ENCODE measurements at places on chromosomes 3 and 15.
A peak's percentile ranks its signal among the peaks of the same experiment; 100 is the strongest.

GRCh38 chr3:146969356-146969755 lies 364.2 kb upstream of the PLSCR5 start:
- no peak for DNase-seq

GRCh38 chr15:39118510-39118909 lies 462.4 kb upstream of the THBS1 start:
- DNase-seq: no peak

- no peak for DNase-seq
Measured at GRCh38 chr15:92117261-92117731, 263.8 kb downstream of the SLCO3A1 start.

GRCh38 chr3:146476094-146476740 lies 6.9 kb upstream of the PLSCR2 start:
- no peak for DNase-seq

DNA sequence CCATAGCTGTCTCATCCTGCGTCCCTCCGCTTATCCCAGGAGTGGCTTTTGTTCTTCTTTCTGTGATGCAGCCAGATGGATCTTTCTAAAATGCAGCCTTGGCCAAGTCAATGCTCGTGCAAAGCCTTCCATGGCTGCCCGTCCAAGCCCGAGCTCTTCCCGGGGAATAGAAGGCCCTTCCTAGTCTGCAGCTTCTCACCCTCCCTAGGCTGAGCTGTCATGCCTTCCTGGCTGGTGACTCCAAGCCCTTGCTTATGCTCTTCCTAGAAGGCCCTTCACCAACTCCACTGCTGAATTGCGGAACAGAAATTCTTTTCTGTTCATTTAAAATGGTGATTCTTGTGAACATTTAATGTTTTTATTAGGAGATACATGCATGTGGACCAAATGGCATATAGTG lies 95.9 kb downstream of the SMAD6 start:
- DNase-seq: no peak

DNA sequence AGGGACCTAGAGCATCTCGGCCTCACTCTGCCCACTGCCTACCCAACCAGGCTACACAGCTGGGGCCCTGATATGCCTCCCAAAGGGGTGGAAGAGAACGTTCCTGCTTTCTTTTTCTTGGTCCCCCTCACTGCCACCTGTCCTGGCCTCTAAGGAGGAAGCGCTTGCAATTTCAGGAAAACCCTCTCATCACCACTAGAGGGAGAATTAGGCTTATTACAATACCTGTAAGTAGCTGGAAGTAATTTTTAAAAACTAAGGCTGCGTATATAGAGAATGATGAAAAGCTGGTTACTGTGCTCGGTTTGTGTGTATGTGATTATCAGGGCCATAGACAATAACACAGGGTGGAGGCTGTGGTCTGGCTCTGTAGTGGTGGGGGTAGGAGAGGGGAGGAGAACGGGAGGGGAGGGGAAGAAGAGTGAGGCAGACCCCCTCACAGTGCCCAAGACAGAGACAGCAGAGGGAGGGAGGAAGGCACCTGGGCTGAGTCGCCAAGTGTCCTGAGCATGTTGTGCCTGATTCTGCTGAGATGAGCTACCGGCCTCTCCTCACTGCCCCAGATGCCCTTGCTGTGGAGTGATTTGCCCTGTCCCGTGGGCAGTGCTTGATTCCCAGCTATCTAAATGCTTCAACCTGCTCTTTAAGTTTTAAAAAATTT lies 3.3 kb downstream of the GABRG3 start:
- DNase-seq: no peak

DNA sequence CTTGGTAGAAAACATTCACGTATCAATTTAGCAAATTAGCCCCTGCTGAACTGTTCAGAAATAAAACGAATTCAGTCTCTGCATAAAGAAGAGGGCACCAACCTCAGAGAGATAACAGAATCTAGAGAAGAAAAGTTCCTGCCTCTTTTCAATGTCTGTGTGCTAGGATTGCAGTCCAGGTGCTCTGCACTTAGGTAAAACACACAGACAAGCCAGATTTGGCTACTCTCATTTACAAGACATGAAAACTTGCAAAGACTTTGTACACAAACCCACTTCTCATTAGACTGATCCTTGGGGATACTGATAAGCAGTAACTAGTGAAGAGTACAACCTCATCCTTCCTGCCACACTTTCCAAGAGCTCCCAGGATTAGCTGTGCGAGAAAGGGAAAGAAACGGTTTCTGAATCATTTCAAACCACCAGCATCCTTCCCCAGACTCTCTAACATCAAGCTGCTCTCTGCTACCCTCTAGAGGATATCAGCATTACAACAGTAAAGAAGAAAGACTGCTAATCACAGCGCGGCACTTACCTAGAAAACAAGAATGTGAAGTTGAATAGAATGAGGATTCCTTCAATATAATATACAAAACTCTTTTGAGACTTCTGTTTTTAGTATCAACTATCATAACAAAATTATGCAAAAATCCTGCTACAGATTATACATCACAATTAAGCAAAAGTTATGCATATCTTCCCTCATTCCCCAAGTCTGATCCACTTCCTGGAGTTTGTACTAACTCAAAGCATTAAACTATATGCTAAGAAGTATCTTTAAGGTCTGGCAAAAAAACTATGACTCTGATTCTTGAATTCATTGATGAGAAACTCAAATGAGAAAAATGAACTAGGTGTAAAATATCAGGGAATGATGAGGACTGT lies 306.4 kb downstream of the MAGI1 start:
- no peak for DNase-seq

DNA sequence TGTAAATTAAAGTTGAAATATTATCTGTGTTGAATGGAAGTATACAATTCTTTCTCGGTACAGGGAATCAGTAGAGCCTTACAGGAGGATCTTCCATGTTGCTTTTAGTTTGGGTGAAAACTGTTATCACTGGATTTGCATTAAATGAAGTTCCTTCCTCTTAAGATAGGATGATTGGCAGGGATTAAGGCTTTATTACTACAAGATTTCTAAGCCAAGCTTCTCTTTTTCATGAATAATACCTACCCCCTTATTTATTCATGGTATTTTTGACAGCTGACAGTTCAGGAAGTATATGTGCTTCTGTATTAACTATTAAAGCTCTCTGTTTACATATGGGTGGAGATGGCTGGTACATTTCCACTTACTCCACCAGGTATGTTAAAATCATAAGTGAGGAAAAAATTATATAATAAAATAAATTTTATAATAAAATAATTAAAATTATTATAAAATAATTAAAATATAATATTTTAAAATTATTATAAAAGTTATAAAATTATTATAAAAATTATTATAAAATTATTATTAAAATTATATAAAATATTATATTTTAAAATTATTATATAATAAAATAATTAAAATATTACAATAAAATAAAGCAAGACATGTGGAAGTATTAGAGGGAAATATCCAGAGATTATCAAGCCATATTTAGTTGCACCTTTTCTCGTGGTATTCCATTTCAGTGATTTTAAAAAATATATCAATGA lies 332.9 kb downstream of the ROBO2 start:
- no peak for DNase-seq

GRCh38 chr15:71149646-71150557 lies 34.6 kb downstream of the THSD4 start:
- DNase-seq: no peak

- no peak for DNase-seq
Measured at GRCh38 chr3:10996345-10997013, 3.9 kb downstream of the SLC6A1 start.

GRCh38 chr3:51163051-51163450 lies 222.0 kb upstream of the MANF start:
- DNase-seq: no peak

DNA sequence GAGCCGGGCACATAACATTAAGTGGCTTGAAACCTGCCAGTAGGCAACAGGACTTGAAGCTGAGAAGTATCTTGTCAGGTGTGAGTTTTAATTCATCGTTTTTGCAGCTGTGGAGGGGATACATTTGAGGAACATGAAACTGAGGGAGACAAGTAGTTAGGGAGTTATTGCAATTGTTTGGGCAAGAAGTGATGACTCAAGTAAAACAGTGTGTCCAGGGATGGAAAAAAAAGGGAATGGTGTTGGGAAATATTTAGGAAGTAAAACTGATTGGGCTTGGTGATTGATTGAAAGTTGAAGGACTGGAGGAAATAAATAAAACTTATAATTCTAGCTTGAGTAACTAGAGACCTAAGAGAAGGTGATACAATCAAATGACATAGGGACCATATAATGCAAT lies 85.5 kb downstream of the NCEH1 start:
- no peak for DNase-seq

DNA sequence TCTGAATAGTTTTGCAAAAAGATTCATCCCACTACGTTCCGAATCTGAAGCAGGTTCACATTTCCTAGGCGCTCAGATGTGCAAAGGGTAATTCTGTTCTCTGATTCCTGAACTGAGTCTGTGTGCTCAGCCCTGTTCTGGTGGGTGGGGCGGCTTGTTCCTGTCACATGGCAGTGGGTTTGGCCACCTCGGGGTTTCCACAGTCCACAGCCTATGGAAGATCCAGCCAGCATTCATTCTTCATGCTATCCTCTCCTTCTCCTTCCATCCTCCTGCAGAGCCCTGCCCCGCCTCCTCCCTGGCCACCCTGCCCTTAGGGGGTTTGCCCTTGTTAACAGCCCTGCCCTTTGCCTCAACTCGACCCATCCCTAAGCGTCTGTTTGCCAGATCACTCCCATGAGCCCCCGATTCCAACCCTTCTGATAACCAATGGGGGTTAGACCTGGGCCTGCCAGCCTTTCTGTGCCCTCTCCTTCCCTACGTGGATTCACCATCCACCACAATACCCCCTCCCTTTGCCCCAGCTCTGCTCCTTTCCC lies 31.0 kb downstream of the PRR20G start:
- DNase-seq: no peak

- DNase-seq: no peak
Measured at GRCh38 chr15:67715170-67715569, 110.1 kb upstream of the SKOR1 start.

GRCh38 chr3:53030619-53031449 lies 15.0 kb downstream of the SFMBT1 start:
- no peak for DNase-seq

GRCh38 chr3:167166012-167166411 lies 214.1 kb downstream of the ZBBX start:
- DNase-seq: no peak

GRCh38 chr3:43659250-43659880 lies 31.4 kb upstream of the ABHD5 start:
- DNase-seq: no peak

DNA sequence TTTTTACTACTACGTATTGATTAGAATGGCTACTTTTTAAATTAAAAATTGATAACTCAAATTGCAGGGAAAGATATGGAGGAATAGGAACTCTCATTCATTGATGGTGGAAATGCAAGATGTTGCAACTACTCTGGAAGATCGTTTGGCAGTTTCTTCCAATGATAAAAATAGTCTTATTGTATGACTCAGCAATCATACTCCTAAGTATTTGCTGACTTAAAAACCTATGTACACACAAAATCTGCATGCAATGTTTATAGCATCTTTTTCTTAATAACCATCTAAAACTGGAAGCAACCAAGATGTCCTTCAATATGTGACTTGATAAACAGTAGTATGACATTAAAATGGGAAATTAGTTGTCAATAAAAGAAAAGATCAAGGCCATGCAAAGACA lies 87.4 kb upstream of the LRRC3B start:
- no peak for DNase-seq

GRCh38 chr3:71035314-71035713 lies 548.2 kb downstream of the FOXP1 start:
- DNase-seq: no peak

GRCh38 chr3:177574222-177574856 lies 377.1 kb upstream of the TBL1XR1 start:
- DNase-seq: no peak

GRCh38 chr3:124351430-124352148 lies 359.7 kb upstream of the ROPN1 start:
- no peak for DNase-seq

DNA sequence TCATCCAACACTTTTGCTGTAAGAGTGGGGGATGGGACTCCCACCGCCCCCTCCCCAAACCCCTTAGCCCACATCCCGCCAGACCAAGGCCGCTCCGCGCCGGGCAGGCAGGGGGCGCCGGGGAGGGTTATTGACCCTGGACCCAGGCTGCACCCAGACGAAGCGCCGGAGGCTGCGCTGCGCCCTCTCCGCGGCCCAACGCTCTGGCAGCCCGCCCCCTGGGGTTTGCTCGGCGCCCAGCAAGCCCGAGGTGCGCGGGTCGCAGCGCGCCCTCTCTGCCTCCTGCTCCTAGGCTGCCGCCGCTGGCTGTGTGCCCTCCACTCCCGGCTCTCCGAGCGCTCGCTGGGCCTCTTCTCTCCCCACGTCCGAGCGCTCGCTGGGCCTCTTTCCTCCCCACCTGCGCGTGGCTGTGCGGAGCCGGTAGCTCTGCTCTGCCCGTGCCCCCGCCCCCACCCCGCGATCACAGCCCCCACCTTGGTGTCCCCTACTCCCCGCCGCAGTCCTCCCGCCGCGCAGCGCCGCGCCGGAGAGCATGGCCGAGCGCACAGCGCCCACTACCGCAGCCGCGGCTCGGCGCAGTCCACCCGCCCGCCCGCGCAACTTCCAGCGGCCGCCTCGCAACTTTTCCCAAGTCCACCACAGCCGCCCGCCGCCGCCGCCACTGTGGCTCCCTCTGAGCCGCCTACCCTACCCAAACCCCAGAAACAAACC lies 1.2 kb downstream of the MECOM start:
- DNase-seq: peak; percentile 13

DNA sequence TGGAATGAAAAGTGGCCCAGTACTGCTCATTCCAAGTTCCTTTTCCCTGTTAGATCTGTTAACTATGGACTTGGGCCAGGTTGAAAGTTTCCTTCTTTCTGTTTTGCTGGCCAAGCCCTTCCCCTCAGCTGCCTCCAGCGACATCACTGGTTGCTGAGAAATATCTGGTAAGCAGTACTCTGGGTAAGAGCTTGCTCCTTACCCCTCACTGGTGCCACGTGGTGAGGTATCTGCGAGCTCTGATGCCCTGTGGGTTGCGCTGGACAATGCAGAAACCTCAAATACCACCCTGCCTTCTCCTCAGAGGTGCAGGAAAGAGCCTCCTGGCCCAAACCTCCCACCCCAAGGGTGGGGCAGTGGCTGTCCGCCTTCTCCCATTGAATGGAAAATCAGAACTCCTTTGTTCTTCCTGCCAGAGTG lies 42.9 kb upstream of the APH1B start:
- DNase-seq: no peak

DNA sequence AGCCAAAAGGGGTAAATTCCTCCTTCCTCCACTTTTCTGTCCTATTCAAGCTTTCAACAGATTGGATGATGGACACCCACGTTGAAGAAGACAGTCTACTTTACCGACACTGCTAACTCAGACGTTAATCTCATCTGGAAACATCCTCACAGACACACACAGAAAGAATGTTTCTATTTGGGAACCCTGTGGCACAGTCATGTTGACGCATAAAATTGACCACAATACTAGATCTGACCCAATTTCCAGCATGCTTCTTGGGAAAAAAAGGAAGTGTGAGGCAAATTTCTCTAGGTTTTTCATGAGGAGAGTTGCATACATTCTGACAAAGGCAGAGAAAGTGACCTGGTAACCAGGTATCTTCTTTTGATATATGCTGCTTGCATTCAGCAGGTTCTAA lies 594.1 kb downstream of the FGF12 start:
- no peak for DNase-seq

GRCh38 chr3:152104847-152105415 lies 163.8 kb upstream of the MBNL1 start:
- no peak for DNase-seq

All from activated gamma-delta T cell (primary cell).